Prostate gland (tissue), 2 donors: ENCODE measurements at places on chromosomes 4 and X. TPM values are rescaled to one million over a fixed set of nuclear protein-coding genes. Genes with fewer than 3 reads are reported as not detected.

DNA sequence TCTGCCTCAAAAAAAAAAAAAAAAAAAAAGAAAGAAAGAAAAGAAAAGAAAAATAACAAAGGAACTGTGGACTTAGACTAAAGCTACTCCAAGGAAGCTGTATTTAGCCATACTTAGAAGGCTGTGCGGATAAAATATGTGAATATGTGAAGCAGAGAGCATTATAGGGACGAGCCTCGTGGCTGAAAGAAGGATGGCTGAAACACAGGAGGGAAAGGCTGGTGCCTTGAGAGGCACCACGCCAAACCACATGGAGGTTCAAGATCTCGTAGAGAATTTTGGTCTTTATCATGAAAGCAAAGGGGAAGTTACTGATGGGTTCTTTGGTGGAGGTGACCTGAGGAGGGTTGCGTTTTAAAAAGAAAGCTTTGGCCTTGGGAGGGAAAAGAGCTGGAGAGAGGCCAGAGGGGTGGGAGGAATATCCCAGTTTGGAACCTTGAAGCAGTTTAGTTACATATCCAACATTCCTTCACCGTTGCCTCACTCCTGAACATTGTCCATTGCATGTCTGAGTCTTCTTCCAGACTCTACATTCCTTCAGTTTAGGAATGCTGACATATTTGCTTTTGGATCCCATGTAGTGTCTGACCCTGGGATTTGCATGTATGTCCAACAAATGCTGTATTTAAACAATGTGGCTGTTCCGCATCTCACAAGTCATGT lies 82.5 kb downstream of the CPE start:
- peak overlapping the region; percentile 82 for H3K27ac ChIP-seq
- H3K4me1 ChIP-seq, result no peaks in the 10 kb centered on the region
- H3K27me3 ChIP-seq, result no peaks in the 10 kb centered on the region
- H3K4me3 ChIP-seq, result no peak overlapping the region

DNA sequence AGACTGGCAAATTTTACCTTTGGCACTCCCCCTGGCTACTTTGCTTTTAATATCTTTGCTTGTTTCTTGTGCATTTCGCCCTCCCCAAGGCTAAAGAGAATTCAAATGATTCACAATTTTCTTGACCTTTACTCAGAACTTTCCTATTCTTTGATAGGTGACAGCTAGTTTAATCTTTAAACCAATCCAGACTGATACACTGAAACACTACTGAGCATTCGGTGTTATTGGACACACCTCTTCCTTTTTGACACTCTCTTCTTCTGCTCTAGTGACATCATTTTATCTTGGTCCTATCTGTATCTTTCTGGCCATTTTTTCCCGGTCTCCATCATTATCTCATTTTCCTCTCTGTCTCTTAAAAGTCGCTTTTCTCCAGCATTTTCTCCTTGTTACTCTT lies 103.1 kb downstream of the IL1RAPL2 start:
- H3K4me1 ChIP-seq, result no peaks in the 10 kb centered on the region
- no peaks in the 10 kb centered on the region for H3K36me3 ChIP-seq
- no peak for DNase-seq
- no peak overlapping the region for H3K4me3 ChIP-seq
- no peak overlapping the region for H3K27ac ChIP-seq
- no peaks in the 10 kb centered on the region for H3K27me3 ChIP-seq

NPY1R gene
- total RNA-seq, result 9.5 TPM

ADH1B gene
- 17.3 TPM for total RNA-seq

- H3K4me3 ChIP-seq, result no peak overlapping the region
- H3K27ac ChIP-seq, result peak overlapping the region; percentile 44
- peak; percentile 27 for DNase-seq
- H3K4me1 ChIP-seq, result no peaks in the 10 kb centered on the region
- no peaks in the 10 kb centered on the region for H3K27me3 ChIP-seq
Measured at GRCh38 chr4:68369142-68369805, 19.4 kb upstream of the YTHDC1 start.

DNA sequence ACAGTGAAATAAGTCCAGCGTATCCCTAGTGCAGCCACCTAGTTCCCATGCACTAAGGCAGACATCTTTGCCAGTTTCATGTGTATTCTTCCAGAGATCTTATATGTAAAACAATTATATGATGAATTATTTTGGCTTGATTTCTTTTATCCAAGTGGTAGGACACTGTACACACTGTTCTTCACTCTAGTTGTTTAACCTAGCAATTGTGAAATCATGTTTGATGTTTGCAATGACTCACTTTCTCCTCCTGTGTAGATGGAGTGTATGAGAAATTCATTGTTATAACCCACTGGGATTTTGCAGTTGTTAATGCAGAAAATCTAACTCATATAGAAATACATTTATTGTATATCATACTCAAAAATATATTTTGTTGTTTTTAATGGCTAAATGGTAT lies 17.5 kb upstream of the TBC1D1 start:
- H3K27ac ChIP-seq, result peak overlapping the region; percentile 51
- DNase-seq, result peak; percentile 21
- H3K4me1 ChIP-seq, result peaks cover 4% of the 10 kb centered on the region
- no peak overlapping the region for H3K4me3 ChIP-seq
- H3K27me3 ChIP-seq, result no peaks in the 10 kb centered on the region

DNA sequence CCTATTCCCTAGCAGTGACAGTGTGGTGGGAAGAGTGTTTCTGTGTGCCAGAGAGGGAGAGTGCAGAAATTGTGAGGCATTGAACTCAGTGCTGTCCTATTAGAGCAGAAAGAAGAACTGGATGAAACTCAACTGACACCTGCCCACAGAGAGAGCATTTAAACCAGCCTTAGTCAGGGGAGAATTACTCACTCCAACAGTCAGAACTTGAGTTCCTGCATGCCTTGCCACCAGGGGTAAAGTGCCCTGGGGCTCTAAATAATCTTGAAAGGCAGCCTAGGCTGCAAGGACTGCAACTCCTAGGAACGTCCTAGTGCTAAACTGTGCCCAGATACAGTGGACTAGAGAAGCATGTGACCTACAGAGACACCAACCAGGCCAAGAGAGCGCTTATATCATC lies 12.8 kb downstream of the CYSLTR1 start:
- no peaks in the 10 kb centered on the region for H3K27me3 ChIP-seq
- no peaks in the 10 kb centered on the region for H3K36me3 ChIP-seq

DNA sequence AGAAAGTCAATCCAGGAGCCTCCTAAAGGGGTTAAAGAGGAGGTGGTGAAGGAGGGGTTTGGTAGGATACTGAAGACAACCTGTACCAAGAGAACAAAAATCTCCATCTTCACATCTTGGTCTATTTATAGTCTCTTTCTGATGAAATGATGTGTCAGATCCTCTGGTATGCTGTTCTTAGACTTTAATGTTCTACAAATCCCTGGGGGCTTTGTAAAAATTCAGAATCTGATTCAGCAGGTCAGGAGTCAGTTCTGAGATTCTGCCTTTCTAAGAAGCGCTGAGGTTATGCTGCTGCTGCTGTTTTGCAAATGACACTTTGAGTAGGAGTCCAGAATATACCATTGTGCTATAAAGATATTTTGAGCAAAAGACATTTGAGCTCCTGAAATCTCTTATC lies 172.9 kb upstream of the GLRA2 start:
- H3K4me1 ChIP-seq, result no peaks in the 10 kb centered on the region
- no peak overlapping the region for H3K4me3 ChIP-seq
- no peak for DNase-seq

DNA sequence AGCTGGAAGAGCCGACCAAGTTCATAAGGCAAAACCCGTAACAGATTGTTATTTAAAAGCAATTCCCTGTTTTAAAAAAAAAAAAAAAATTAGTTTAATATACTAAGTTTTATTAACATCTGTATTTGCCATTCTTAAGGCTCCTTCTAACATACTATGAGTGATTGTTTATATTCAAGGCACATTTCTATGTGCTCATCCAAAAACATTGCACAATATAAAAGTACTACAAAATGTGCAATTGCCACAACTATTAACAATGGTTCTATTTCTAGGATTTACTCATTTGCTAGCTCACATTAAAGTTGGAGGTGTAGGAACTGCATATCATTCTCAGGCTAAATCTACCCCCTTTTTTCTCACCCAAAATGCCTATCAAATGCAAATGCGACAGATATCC lies 46.1 kb downstream of the CNOT6L start:
- no peak for DNase-seq
- H3K4me1 ChIP-seq, result no peaks in the 10 kb centered on the region
- no peaks in the 10 kb centered on the region for H3K36me3 ChIP-seq
- no peaks in the 10 kb centered on the region for H3K27me3 ChIP-seq
- H3K4me3 ChIP-seq, result no peak overlapping the region

- H3K36me3 ChIP-seq, result no peaks in the 10 kb centered on the region
- DNase-seq, result no peak
- no peak overlapping the region for H3K4me3 ChIP-seq
- H3K27me3 ChIP-seq, result no peaks in the 10 kb centered on the region
Measured at GRCh38 chrX:73478961-73479360, 32.1 kb downstream of the CDX4 start.

DNA sequence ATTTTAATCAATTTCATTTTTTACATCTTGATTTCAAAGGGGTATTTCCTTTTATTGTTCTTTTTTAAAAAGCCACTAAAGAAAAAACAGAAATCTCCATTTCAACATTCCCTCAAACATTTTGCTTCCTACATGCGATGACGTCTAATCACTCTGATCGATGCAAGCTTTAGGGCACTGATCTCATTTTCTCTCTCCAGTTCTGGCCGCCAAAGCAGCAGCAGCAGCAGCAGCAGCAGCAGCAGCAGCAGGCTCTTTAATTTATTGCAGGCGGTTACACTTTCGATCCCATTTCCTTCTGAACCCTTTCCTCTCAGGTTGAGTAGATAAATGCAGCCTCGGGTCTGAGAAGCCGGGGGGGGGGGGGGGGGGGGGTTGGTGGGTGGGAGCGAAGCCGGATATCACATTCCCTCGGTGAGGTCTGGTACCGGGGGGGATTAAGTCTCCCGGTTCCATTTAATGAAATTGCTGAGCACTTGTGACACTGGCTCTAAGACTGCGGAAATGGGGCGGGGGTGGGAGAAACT lies 3.4 kb upstream of the PCDH7 start:
- peak overlapping the region; percentile 51 for H3K27ac ChIP-seq
- no peak for DNase-seq
- peak overlapping the region; percentile 49 for H3K4me3 ChIP-seq

GPR119 gene
- total RNA-seq, result not detected

DNA sequence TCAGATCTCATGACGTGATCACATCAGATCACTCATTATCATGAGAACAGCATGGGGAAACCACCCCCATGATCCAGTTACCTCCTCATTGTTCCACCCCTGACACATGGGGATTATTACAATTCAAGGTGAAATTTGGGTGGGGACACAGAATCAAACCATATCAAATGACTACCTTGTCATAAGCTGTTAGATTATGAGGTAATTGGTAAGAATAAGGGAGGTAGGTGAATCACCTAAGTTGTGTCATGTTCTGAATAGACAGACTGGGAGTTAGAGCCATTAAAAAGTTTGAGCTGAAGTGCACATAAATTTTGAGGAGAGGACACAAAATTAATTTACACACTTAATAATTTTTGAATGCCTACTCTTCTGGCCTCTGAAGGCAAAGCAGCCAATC lies 24.7 kb downstream of the SLC9B1 start:
- no peaks in the 10 kb centered on the region for H3K4me1 ChIP-seq
- DNase-seq, result no peak
- H3K27me3 ChIP-seq, result no peaks in the 10 kb centered on the region
- H3K27ac ChIP-seq, result no peak overlapping the region
- no peak overlapping the region for H3K4me3 ChIP-seq

GRCh38 chrX:11349020-11349419 lies 55.8 kb downstream of the AMELX start:
- H3K4me1 ChIP-seq, result no peaks in the 10 kb centered on the region
- H3K36me3 ChIP-seq, result no peaks in the 10 kb centered on the region

FHL1 gene
- 246 TPM for total RNA-seq

DNA sequence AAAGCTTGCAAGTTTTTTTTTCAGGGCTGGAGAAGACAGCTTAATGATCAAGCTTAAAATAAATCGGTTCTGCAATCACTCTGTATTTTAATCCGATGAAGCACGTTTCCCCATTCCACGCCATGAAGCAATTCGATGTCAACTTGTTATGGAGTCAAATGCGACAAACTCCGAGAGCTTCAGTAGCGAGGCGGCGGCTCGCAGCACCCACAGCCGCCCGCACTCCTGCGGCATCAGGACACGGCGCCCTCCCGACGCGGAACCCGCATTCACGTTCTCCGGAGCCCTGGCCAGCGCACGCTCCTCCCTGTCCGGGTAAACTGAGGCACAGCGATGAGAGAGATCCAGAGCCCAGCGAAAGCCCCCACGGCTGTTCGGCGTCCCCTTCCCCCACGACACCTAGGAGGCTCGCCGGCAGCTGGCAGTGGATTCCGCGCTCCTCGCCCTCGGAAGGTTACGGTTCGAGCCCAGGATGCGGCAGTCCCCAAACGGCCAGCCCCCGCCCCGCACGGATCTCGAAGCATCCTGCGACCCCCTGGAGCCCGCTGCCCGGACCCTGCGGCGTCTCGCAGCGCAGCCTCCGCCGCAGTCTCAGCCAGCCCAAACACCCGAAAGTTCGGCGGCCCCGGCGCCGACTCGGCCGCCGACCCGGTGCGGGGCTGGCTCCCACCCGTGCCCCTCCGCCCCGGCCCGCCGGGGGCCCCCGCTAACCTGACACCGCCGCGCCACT lies 507 bp downstream of the MFAP3L start:
- H3K27ac ChIP-seq, result peak overlapping the region; percentile 38
- peak overlapping the region; percentile 77 for H3K4me3 ChIP-seq
- H3K36me3 ChIP-seq, result no peaks in the 10 kb centered on the region
- H3K27me3 ChIP-seq, result no peaks in the 10 kb centered on the region
- peak; percentile 8 for DNase-seq

DNA sequence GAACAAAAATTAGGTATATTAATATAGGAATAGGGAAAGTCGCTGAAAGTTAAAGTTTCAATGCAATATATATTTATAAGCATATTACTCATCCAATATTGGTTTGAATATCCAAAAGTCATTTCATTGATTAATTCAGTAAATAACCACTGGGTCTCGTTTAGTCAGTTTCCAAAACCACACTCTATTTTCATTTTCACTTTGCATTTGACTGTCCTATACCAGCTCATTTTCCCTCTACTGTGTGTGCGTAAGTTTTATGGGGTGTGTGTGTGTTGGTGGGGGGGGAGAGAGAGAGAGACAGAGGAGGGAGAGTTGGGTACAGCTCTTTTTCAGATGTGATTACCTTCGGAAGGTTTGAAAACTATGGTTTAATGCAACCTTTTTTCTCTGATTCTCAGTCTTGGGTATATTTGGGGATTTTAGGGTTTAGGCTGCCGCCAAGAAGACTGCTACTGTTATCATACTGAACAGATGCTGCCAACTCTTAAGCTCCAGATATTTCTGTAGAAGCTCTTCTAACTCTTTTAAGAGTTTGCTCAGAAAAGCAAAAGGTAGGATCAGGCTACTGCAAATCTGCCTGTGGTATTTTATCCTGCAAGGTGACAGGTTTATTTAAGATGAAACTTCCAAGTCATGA lies 1427.4 kb downstream of the PCDH7 start:
- no peak overlapping the region for H3K27ac ChIP-seq
- no peaks in the 10 kb centered on the region for H3K27me3 ChIP-seq
- no peak overlapping the region for H3K4me3 ChIP-seq

AADAT gene
- total RNA-seq, result 16.2 TPM

GRCh38 chrX:39194673-39195072 lies 393.4 kb downstream of the MID1IP1 start:
- no peak overlapping the region for H3K4me3 ChIP-seq
- no peak overlapping the region for H3K27ac ChIP-seq
- H3K36me3 ChIP-seq, result no peaks in the 10 kb centered on the region
- H3K27me3 ChIP-seq, result no peaks in the 10 kb centered on the region

CXCL3 gene
- 4.8 TPM for total RNA-seq

GRCh38 chr4:5478697-5479096 lies 229.7 kb downstream of the EVC2 start:
- no peak overlapping the region for H3K4me3 ChIP-seq
- H3K36me3 ChIP-seq, result no peaks in the 10 kb centered on the region
- no peak for DNase-seq
- no peaks in the 10 kb centered on the region for H3K4me1 ChIP-seq
- H3K27me3 ChIP-seq, result no peaks in the 10 kb centered on the region
- no peak overlapping the region for H3K27ac ChIP-seq
